ENCODE measurements at places on chromosomes 3 and 15.
A peak's percentile ranks its signal among the peaks of the same experiment; 100 is the strongest.

GRCh38 chr3:105997800-105998526, 129.2 kb upstream of the CBLB start:
- no peak for DNase-seq

GRCh38 chr15:70476441-70476840, 286.9 kb downstream of the UACA start:
- DNase-seq, result no peak

DNA sequence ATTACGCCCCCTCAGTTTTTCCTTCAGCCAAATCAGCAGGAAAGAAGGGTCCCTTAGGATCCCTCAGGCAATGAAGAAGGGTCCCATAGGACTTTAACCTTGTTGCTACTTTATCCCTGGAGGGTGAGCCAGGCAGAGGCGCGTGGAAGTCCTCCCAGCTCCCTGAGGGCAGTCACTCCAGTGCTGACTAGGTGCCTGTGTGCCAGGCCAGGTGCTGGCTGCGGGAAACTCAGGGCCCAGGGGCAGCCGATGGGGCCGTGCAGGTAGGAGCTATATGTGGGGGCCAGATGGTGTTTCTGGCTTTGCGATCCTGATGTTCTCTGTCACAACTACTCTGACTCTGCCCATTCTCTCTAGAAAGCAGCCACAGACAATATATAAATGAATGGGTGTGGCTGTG, 42.8 kb upstream of the IQSEC1 start:
- no peak for DNase-seq

GRCh38 chr3:101689286-101689685, 2.8 kb upstream of the RPL24 start:
- no peak for DNase-seq

- no peak for DNase-seq
These were observed 345.4 kb downstream of the LRTM1 start for GRCh38 chr3:54582424-54582823.

GRCh38 chr15:89790661-89791060, 14.5 kb downstream of the MESP2 start:
- no peak for DNase-seq

- DNase-seq, result no peak
These were observed 498 bp downstream of the ZNF280D start for GRCh38 chr15:56732886-56733135.

- DNase-seq, result no peak
These were observed 9.3 kb downstream of the MKRN3 start for GRCh38 chr15:23574742-23575141.

GRCh38 chr15:62047282-62047827, 12.9 kb downstream of the VPS13C start:
- no peak for DNase-seq

- DNase-seq, result no peak
These were observed 28.7 kb downstream of the FRMD4B start for GRCh38 chr3:69357196-69357595.

DNA sequence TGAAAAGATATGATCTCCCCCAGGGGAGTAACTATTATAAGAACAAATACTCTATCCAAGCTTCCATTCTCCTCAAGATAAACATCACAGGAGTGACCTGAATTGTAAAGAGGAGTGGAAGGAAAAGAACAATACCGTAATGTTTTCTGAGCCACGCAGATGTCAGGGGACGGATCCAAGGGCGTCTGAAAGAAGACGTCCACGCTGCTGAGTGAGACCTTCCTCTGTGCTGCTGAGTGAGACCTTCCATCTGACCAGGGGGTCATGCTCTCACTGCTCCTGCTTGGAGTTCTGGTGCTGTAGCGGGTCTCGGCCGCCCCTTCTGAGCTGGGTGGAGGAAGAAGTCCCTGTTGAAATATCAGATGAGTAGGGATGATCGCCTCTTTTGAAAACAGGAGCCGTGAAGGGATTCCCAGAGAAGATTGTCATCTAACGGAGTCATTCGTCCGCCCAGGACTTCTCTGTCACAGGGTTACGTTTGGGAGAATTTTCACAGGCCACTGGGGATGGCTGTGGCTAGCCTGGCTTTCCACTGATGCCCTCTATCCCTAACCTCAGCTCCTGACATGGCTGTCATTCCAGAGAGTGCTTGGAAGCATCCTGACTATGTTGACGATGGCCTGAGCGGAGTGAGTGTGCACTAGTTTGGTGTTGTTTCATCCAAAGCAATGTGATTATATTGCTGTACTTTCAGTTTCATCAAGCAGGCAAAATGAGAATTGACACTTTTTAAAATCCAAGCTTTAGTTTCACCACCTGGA, 184.9 kb downstream of the APBA2 start:
- no peak for DNase-seq

DNA sequence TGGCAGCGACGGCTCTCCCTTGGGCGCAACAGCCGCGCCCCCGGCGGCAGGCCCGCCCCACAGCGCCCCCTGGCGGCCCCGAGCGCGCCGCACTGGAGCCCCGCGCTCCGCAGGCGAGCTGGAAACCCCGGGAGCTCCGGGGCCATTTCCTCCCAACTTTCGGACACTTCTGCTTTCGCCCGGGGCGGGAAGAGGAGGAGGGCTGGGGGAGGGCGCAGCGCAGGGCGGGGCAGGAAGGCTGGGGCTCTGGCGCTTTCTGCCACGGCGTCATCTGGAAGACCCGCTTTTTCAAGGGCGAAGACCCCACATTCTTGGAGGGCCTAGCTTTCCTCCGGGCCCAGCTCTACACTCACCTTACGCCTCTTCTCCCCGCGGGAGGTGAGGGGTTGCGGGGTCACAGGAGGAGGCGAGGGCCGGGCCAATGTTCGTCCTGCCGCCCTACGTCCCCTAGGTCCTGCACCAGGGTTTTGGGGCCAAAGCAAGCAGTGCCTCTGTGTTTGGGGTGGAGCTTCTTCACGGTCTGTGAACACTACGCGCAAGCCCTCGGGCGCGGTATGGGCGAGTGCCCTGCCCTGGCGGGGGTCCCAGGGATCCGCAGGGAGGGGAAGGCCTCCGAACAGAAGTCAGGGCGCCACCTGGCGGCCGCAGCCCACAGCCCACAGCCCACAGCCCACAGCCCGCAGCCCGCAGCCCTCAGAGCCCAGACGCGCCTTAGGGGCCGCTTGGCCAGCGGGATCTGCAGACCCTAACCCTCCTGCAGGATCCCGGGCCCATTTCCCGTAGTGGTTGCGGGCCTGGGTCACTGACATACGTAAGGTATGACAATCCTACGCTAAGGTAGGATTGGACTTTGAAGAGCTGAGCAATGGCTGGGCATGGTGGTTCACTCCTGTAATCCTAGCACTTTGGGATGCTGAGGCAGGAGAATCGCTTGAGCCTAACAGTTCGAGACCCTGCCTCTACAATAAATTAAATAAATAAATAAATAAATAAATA, 31.1 kb downstream of the FOXL2 start:
- DNase-seq, result peak; percentile 79

DNA sequence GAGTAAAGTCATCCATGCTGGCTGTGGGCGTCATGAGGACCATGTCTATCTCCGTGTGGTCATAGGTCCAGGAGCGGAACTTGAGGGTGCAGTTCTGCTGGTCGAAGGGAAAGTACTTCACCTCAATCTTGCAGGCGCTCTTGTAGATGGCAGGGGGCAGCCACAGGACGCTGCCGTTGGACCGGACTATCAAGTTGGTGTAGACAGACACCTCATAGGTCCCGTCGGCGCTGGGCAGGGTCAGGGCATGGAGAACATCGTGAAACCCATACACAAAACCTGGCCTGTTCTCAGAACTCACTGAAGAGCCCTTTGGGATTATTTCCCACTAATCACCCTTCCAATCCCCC, 8.9 kb upstream of the CHRNA3 start:
- DNase-seq, result no peak

DNA sequence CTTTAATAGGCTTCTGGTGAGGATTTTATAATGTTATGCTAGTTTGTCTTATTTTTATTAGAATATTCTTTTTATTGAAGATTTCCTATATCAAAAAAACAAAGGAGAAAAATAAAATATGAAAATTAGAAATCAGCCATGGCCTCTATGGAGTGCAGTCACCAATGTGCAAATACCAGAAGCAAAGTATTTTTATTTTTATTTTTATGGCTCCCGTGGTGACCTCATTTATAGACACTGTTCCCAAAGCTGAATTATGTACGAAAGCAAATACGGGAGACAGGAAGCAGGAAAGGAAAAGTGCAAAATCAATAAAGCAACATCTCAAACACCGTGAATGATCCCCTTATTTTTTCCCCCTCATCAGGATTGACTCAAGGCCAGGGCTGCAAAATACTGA, 35.1 kb downstream of the DAZL start:
- peak; percentile 16 for DNase-seq

DNA sequence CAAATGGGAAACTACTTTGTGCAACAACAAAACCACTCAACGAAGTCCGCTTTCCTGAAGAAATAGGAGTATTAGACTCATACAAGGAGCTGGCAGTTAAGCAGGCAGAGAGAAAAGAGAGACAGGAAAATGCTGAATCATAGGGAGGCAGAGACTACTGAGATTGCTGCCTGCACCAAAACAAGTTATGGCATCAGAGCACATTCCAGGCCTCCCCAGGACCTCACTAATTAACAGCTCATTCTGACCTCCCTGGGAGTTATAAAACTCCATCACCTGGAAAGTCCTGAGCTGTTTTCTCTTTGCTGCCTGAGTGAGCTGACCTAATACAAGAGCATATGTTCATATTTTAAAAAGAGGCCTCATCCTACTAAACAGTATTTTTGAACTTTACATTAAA, 741.0 kb downstream of the MCTP2 start:
- no peak for DNase-seq

Data from NCI-H774 (cell line).